K562 (cell line): ENCODE measurements at places on chromosomes 7 and 10.

DNA sequence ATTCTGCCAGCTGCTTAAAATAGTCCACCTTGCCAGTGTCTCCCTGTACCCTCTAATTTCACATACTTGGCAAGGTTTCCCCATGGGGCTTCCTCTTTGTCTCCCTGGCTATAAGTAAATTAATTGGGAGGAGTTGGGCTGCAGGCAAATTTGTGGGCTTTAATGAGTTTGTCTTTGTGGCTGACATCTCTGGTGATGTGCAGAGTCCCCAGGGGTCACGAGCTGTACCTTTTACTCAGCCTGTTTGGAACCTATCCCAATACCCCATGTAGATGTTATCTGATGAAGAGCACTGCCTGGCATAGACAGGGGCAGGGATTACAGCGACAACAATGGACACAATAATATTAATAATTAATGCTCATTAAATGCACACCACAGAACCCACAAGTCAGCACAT is 132.5 kb downstream of the SLIT1 start:
- no peak for DNase-seq

DNA sequence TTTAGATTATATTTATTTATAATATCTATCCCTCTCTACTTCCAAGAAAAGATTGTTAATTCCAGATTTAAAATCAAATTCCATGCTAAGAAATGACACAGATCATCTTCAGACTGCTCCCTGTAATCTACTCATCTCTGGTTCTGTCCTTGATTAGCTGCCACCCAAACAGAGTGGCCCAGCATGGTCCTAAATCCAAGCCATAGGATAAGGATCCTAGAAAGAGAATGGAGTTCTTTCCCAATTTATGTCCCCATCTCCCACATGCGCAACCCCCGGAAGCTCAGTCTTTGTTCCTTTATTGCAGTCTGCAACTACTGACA is 23.4 kb upstream of the HDAC9 start:
- DNase-seq: no peak

DNA sequence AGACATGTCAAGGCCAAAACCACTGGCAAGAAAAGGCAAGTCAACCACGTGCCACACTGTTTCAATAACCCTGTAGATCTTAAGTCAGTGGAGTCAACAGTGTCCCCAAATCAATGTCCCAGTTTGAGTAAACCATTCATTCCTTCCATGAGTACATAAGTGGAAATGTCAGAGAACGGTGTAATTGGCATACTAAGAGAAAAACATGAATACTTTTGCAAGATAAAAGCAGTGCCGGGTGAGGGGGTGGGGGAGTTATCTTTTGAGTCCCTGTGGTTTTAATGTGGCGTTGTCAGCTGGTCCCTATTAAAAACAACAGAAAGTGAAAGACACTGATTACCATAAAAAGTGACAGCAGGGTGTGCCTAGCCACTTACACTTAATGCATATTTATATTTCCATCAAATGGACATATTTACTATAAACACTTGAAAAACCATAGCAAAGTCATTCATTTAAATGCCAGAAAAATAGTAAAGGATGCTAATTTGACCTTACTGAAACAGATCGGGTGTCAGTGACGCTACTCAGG is 37.8 kb downstream of the RSU1 start:
- DNase-seq: no peak

DNA sequence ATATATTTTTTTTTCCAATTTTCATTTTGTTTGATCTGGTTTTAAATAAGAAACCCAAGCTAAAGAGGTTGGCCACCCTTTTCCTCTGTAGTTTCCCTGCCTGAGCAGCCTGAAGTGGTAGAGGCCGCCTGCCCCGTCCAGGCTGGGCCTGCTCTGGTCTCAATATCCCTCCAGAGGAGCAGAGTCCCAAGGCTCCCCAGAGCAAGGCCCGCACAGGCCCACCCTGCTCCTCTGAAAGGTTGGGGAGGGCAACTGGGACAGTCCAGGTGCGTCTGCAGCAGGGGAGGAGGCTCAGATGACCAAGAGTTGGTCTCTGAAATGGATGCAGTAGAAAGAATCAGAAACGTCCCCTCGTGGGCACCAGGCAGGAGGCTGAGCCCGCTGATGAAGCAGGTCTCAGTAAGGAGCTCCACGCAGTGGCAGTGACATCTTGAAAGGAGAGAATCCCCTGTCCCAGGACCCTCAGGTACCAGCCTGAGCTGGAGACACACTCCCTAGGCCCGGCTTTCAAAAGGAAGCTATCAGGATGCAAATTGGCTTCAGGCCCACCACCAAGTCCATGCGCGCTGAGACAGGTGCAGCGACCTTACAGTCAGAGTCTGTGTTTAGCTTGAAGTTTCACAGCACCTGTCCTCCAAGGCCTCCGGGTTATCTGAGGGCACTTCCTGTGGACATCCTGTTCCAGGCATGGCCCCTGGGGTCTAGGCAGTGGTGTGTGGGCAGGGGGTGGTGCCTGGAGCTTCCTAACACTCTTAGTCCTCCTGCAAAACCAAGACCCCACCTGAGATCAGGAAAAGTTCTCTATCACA is 37.7 kb downstream of the EN2 start:
- DNase-seq: no peak

GRCh38 chr7:1562597-1563051 is 6.6 kb upstream of the TMEM184A start:
- DNase-seq: no peak

- DNase-seq: peak; percentile 89
These were observed 28.7 kb downstream of the ST8SIA6 start for GRCh38 chr10:17425584-17426262.

DNA sequence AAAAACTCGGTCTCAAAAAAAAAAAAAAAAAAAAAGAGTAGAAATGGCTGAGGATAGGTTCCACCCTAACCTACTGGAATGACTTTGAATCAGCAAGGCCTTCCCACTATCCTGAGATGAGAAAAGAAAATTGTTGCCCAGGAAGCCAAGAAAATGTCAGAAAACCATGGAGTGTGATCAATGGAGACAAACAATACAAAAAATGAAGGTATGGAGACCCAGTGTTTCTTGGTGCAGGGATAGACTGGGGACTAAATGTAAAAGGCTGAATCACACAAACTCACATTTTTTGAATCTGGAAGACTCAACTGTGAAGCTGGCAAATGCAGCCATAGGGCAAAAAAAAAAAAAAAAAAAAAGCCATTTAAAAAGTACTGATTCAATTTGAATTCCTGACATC is 364.3 kb upstream of the ANKRD30A start:
- DNase-seq: no peak

- peak; percentile 81 for DNase-seq
These were observed 8.3 kb downstream of the PI4K2A start for GRCh38 chr10:97648562-97649404.

DNA sequence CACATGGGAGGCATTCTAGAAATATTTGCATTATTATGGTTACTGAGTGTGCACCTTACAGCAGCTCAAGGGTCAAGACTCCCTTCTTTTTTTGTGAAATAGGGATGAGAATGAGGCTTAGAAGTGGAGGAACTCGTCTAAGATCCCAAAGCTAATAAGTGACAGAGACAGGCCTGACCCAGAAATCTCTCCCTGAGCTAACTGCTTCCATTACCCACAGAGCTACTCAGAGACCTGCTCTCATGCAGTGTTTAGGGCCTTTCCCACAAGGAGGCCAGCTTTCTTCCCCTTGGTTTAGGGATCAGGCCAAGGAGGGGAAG is 301.7 kb downstream of the RPS24 start:
- DNase-seq: no peak

DNA sequence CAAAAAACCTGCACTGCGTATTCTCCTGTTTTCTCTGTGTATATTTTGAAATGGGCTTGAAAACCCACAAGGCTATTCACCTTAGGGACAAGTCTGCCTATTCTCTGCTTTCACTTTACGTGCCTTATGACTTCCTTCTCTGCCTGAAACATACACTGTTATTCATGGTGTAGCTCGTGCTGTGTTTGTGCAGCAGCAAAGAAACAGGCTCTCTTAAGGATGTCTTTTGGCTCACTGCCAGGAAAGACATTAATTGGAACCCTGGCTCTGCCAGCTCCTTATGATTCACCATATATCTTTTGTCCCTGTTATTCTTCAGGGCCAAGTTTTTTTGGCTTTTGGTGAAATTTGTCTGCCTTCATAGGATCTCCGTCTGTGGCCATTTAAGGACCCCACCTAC is 92.4 kb downstream of the TMEM106B start:
- peak; percentile 25 for DNase-seq

- DNase-seq: no peak
These were observed 3.5 kb downstream of the PTTG1IP2 start for GRCh38 chr7:90472805-90473540.

DNA sequence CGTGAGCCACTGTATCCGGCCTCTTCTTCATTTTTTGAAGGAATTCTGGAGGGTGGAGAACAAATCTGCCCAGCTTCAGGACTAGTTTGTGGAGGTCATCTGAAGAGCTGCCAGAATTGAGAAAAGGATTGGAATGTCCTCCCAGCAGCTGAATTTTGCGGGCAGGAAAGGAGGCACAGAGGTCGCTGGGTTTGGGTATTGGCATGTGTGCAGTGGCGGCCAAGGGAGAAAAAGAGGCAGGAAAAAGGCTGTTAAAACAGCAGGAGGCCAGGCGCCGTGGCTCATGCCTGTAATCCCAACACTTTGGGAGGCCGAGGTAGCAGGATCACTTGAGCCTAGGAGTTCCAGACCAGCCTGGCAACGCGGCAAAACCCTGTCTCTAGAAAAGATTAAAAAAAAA is 80.4 kb downstream of the HIP1 start:
- no peak for DNase-seq

GRCh38 chr7:29084832-29085231 is 61.5 kb downstream of the CPVL start:
- DNase-seq: no peak

GRCh38 chr7:132738254-132738653 is 162.0 kb upstream of the PLXNA4 start:
- DNase-seq: no peak

GRCh38 chr10:17222329-17222728 is 5.7 kb upstream of the VIM start:
- no peak for DNase-seq

DNA sequence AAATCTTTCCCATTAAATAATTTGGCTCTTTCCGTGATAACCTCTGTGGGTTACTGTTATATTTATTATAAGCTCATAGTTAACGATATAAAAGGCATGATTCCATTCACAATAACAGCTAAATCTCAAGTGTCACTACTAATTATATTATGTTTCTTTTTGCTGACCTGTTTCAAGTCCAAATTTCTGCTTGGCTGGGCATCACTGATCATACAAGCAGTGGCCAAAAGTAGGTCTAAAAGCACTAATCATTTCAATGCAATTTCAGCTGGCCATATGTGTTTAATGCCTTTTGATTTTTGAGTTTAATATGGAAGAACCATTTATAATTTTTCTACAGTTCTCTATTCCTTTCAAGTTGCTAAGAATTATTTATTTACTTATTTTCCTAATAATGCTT is 110.7 kb downstream of the SEMA3A start:
- DNase-seq: no peak

GRCh38 chr10:85661123-85661522 is 705.5 kb downstream of the GRID1 start:
- DNase-seq: no peak

GRCh38 chr7:102860351-102860811 is 52.4 kb upstream of the LRRC17 start:
- DNase-seq: no peak

- no peak for DNase-seq
These were observed 71.2 kb upstream of the COL13A1 start for GRCh38 chr10:69730251-69731156.

GRCh38 chr10:1229116-1229515 is 172.9 kb downstream of the WDR37 start:
- no peak for DNase-seq

DNA sequence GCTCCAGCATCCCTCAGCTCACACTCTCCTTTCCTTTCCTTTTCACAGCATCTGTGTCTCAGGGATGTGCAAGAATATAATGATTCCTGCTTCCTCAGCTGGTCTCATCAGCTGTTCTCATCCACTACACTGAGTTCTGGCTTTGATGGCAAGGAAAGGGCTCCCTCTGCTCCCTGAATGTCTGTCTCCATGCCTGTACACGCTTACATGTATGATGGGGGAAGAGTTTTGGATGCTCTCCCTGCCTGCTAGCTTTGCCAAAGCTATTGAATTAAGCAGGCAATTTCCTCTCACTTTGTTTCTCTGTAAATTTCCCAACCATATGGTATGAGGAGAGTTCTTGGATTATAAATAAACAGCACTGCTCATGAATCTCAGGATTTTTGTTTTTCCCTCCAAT is 254.5 kb downstream of the SORCS3 start:
- no peak for DNase-seq

GRCh38 chr10:75582102-75582501 is 150.7 kb downstream of the LRMDA start:
- no peak for DNase-seq

- DNase-seq: no peak
These were observed 724.2 kb downstream of the SORCS1 start for GRCh38 chr10:106440355-106440754.

DNA sequence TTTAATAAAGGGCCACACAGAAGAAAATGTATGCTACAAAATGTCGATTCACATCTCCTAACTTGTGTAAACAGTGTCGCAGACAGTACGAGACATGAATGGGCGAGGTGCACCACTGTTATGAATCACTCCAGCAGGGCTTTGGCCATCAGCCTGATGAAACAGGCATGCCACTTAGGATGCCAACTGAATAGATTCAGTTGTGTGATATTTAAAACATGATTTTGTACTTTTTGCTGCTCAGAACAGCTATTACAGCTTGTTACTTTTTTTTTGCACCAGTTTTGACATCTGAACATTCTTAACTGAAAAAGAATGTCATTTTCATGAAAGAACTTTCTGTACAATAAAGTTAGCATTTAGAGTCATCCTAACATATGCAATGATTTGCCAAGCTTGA is 138.1 kb downstream of the VTI1A start:
- DNase-seq: no peak

DNA sequence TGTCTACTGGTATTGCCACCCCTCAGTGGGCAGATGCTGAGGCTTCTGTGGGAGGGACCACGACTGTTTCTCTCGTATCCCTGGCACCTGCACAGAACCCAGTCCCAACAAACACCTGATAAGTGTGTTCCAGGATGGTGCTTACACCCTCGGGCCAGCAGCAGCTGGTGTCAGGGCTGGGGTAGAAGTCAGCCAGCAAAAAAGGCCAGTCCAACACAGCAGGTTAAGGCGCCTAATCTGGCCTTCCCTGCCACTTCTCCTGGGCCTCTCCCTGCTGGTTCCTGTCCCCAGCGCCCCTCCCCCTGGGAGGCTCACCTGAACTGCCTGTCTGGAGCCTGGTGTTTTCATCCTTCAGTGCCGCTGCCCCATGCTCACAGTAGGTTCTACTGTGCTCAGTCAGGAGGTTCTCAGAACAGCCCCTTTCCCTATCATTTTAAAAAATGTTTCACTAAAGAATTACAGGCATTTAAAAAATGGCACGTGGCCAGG is 20.0 kb downstream of the PODXL start:
- no peak for DNase-seq

DNA sequence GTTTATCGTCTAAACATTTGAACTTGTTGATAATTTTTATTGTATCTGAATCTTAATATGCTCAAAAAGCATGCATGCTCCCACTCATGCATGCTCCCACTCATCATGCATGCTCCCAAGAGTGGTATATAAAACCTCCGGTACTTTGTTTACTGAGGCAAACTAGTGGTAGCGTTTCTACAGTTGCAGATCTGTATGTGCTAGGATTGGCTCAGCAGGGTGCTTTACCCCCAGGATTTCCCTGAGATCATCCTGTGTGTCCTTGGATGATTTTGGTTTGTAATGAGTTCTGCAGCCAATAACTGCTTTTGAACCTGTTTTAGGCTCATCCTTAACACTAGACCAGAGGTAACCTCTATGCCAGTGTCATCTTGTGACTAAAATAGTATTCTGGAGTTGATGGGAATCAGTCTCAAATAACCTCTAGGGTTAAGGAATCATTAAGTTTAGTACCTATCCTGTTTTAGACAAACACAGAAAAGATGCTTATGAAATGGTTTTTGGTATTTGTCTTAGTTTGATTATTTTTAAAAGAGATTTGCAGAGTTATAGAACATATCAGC is 40.4 kb downstream of the PHTF2 start:
- DNase-seq: peak; percentile 44
